ENCODE measurements at places on chromosomes 3 and 15. TPM values are rescaled to one million over a fixed set of nuclear protein-coding genes. Genes with fewer than 3 reads are reported as not detected.

Gene CRELD1
- 25.8 TPM for total RNA-seq

DNA sequence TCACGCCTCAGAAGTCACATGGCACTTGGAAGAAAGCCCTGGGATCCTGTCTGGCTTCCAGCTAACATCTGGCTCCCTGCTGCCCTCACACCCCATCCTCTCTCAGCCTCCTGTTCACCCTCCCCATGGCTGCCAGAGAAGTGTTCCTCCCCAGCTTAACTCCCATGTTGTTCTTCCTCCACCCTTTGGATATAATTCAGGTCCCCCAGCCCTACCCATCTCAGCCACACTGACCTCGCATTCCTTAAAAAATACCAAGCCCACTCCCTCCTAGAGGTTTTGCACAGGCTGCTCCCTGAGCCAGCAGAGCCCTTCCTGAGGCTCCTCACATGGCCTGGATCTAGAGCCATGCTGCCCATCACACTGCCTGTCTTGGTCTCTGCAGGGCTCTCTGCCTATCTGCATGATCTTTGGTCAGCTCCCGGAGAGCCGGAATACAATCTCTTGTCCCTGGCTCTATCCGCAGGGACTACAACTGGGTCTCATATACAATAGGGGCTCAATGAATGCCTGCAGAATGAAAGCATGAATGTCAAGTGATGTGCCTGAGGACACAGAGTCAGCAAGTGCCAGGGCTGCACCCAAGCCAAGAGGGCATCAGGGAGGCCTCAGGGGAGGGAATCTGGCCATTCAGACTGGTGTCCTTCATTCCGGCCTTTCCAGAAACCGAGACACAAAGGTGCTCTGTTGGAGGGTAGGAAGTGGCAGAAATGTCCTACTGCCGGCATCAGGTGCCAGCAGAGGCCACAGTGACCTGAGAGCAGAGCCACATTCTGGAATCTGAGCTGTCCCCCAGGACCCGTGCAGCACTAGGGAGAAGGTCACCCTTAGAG, 3.8 kb upstream of the TKT start:
- DNase-seq = peak; percentile 62

Gene SCN5A
- total RNA-seq = 0.39 TPM

GRCh38 chr3:127158614-127159229, 34.2 kb upstream of the PRR23E start:
- DNase-seq = no peak

DNA sequence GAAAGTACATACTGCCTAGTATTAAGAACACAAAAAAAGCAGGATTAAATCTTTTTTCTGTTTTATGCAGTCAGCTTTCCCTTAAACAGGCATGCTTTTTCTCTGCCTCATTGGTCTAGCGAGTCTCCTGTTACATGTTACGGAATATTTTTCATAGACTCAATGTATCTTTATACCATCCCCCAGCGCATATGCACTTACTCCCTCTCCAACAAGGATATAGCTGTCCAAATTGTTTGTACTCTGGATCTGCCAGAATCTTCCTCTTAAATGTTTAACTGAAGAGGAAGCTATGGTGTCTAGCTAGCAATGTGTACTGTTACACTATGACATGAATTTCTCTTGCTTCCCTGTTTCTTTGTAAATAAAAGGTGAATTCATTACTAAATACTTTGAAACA, 9.2 kb upstream of the SLCO3A1 start:
- no peak for DNase-seq

Gene GOLGA6L7
- total RNA-seq = not detected

Gene KLF15
- 5.9 TPM for total RNA-seq

DNA sequence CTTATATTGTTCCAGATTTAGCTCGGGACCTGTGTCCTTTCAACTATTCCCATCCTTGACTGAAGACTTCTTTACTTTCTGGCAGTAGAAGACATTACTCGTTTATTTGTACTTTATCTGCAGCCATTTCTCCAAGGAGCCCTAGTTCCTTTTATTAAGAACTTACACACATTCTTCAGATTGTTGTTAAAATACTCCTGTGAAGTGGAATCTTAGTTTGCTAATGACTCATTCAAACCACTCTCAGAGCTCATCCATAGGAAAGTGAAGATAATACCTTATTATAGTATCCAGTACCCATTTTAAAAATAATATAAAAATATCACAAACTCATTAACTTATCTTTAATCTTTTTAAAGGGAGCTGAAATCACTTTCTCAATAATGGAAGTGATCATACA, 63.5 kb downstream of the C3orf70 start:
- DNase-seq = no peak

DNA sequence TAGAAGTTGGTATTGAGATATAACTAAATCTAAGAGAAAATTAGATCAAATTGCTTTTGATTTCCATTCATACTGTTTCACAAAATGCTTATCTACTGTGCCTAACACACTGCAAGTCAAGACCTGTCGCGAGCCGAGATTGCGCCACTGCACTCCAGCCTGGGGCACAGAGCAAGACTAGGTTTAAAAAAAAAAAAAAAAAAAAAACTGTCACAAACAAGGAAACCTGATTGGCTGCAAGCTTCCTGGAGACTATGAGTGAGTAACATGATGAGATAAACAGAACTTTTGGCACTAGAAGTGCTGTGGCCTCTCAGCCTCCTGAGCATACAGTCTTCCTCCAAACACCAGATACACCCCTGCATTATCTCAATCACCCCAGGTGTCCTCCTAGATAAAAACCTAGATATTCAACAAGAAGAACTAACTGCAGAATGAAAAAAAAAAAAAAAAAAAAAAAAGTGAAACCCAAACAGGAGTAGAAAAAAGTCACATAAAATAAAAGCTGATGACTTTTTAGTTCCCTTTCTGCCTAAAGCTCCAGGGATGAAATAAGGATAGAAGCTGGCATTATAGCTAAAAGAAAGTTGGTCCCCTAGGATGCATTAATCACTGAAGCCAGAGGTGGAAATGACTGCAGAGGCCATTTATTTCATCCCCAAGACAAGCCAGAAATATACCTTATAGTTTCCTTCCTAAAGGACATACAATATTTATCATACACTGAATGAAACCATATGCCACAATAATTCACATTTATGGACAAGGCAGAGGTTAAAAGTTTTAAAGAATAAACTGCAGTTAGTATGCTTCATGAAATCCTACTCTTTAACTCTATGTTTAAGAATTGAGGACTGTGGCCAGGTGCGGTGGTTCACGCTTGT, 82.4 kb downstream of the P3H2 start:
- DNase-seq = peak; percentile 37

Gene NKIRAS1
- total RNA-seq = 15.0 TPM

Gene CKMT1A
- 7.1 TPM for total RNA-seq

- no peak for DNase-seq
Observed at GRCh38 chr3:185764163-185764979, 60.5 kb downstream of the IGF2BP2 start.

DNA sequence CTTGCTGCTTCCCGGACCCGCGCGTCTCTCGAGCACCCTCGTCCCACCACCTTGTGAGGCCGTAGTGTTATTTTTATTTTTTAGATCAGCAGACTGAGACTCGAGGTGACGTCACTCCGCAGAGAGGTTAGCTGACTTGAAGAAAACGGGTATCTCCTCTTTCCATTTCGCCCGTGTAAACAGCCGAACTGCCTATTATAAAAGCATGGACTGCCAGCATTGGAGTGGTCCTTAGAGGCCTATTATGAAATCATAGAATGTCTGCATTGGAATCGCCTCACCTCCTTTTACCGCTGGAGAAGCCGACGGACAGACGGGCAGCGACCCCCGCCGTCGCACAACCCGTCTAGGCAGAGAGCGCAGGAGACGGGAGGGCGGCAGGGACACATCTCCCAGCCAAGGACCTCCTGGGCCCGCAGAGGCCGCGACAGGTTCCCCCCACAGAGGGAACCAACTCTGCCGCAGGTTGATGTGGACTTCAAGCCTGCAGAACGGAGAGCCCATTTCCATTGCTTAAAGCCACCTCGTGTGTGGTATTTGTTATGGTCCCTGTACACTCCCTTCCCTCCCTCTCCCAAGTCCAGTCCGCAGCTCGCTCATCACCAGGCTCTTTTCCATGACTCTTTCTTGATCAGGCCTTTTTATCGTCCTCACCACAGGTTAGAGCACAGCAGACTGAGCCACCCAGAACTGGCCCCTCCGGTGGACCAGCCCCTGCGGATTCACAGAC, 540 bp upstream of the PPP1R2 start:
- no peak for DNase-seq

Gene USP8
- 41.8 TPM for total RNA-seq

DNA sequence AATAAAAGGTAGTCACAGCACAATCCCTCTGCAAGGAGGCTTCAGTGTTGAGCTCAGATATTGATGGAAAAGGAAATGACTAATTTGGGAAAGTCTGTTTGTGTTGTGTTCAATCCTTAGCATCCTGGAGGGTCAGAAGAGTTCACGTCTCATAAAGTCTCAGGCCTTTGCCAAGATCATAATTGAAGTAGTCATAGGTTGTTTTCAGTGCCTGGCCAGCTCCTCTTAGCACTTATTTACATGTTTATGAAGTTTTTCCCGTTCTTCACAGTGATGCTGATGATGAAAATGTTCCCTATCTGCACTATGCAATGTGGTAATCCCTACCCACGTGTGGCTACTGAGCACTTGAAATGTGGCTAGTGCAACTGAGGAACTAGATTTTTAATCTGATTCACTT, 61.6 kb upstream of the TGFBR2 start:
- DNase-seq = peak; percentile 14

GRCh38 chr3:24905266-24905665, 410.6 kb upstream of the THRB start:
- no peak for DNase-seq
